ENCODE measurements at places on chromosomes 5 and 9. TPM values are rescaled to one million over a fixed set of nuclear protein-coding genes. Genes with fewer than 3 reads are reported as not detected.

Gene FRMD3
- 0.66 TPM for total RNA-seq

Gene CDKN2B
- 44.9 TPM for total RNA-seq

Gene DMGDH
- 7.7 TPM for total RNA-seq

Gene PCDHB6
- total RNA-seq: 0.26 TPM

Gene SPATA6L
- total RNA-seq: 1.2 TPM

Gene MYMK
- not detected for total RNA-seq

Gene PDE6A
- total RNA-seq: under 0.01 TPM

Gene KCNV2
- not detected for total RNA-seq

Gene PAIP1
- total RNA-seq: 85.4 TPM

Gene PCDHGC5
- total RNA-seq: 2.6 TPM

Gene RFX3
- total RNA-seq: 2.8 TPM

Data from fibroblast of lung (primary cell).